Muscle of back (tissue), 13 donors: ENCODE measurements at places on chromosomes 2 and 18.

- DNase-seq: no peak
Observed at GRCh38 chr18:21735452-21736015, 5.1 kb upstream of the MIB1 start.

- DNase-seq: peak; percentile 38
Observed at GRCh38 chr18:56066524-56067213, 478.7 kb upstream of the TCF4 start.

GRCh38 chr2:68366083-68366560 is 1.0 kb downstream of the PLEK start:
- no peak for DNase-seq

GRCh38 chr2:160715428-160715827 is 221.8 kb upstream of the RBMS1 start:
- DNase-seq: no peak

DNA sequence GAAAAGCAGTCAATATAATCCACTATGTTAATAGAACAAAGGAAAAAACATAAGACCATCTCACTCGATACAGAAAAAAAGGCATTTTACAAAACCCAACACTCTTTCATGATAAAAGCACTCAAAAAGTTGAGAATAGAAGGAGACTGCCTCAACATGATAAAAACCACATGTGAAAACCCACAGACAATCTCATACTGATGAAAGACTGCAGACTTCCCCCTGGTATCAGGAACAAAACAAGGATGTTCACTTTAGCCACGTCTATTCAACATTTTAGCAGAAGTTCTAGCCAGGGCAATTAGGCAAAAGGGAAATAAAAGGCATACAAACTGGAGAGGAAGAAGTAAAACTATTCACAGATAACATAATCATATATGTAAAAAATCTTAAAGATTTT is 285.9 kb downstream of the EIPR1 start:
- no peak for DNase-seq

- DNase-seq: no peak
Observed at GRCh38 chr18:11801573-11801972, 49.6 kb upstream of the CHMP1B start.

- DNase-seq: no peak
Observed at GRCh38 chr2:194060269-194060668, 1596.8 kb upstream of the SLC39A10 start.
